Activated CD8-positive, alpha-beta T cell treated with anti-CD3 and anti-CD28 coated beads, Interleukin-2, amount 10 ng/mL, durations not matched to agents 7 days and 5 days (primary cell): ENCODE measurements at places on chromosomes 2 and 18. TPM values are rescaled to one million over a fixed set of nuclear protein-coding genes. Genes with fewer than 3 reads are reported as not detected.
A peak's percentile ranks its signal among the peaks of the same experiment; 100 is the strongest.

The FOXD4L1 gene
- 0.21 TPM for total RNA-seq

The HAT1 gene
- 75.5 TPM for total RNA-seq

The RUFY4 gene
- total RNA-seq: 0.81 TPM

The CDH2 gene
- 0.21 TPM for total RNA-seq

The ABCG5 gene
- total RNA-seq: not detected

GRCh38 chr18:24786027-24786426, 325.6 kb downstream of the HRH4 start:
- no peak for DNase-seq

- no peak for DNase-seq
These were observed 164.4 kb downstream of the TNS1 start for GRCh38 chr2:217838409-217838831.

DNA sequence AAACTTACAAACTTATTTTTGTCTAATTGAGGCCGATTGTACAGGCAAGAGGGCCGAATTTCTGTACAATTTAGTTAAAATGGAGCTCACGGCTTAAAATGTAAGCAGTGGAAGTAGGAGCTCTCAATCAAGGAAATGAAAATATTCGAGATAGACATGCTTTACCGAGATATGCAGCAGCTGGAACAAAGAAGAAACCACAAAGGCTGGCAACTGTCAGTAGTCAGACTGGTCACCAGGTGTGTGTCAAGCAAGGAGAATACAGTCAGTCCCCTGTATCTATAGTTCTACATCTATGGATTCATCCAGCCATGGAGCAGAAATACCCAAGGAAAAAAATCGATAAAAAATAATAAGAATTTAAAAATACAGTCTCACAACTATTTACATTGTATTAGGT, 122.6 kb downstream of the WDSUB1 start:
- no peak for DNase-seq

The C2orf66 gene
- 0.32 TPM for total RNA-seq

The MYCN gene
- total RNA-seq: not detected

The COLEC11 gene
- total RNA-seq: not detected

- peak; percentile 12 for DNase-seq
These were observed 395.6 kb upstream of the HS6ST1 start for GRCh38 chr2:128714285-128714684.

DNA sequence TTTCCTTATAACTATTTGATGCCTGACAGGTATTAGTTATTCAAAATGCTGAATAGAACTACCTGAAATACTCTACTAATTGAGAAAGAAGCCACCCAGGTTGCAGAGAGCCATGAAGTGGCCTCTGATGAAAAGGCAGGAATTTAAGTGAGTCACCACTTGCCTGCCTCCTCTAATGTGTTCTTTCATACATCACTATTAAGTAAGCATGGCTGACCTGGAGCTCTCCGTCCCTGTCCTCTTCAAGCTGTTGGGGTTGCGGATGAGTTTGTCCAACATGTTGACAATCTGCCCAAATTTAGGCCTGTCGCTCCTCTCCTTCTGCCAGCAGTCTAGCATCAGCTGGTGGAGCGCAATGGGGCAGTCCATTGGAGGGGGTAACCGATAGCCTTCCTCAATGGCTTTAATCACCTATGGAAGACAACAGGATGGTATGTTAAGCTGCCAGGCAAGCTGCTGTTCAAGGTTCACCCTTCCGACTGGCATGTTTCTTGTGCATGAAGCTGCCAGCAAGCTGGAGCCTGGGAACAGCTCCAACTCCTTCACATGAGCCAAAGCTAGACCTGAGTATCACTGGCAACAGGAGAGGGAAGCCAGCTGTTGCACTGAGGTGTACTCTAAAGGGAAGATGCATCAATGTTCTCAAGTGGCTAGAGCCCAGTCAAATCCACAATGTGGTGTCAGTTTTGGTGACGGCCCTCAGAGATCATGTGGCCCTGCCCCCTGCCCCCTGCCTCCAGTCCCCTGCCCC, 142.2 kb downstream of the EPHA4 start:
- DNase-seq: no peak

GRCh38 chr18:68548904-68549870, 165.7 kb downstream of the TMX3 start:
- no peak for DNase-seq

DNA sequence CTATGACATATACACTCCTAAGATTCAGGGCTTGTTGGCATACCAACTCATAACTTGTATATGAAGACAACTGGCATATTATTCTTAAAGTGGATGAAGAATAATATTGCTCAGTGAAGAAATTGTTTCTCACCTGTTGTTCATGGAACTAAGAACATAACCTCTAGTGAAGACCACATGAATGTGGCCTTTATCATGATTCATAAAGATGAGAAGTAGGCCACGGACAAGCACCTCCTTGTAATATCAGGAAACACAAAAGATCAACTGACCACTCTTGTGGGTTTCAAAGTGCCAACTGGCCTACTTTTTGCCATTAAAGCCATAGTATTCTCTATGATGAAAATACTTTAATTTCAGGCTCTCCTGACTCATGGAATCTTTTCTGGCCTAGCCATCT, 407.4 kb downstream of the GRB14 start:
- DNase-seq: no peak

DNA sequence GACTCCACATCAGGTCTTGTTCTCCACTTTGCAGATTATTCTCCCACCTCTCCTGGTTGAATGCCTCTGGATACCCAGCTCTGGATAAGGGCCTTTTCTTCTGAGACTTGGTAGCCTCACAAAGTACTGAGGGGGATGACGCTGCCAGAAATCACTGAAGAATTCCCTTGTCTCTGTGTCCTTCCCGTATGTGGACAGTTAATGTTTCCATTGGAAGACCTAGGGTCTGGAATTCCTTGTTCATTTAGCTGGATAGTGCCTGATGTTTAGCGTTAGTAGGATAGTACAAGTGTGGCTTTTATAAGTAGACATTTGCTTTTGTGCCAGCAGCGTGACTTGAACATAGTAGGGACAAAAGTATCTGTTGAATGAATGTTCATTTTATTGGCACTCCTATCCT, 76.9 kb downstream of the CLHC1 start:
- no peak for DNase-seq

DNA sequence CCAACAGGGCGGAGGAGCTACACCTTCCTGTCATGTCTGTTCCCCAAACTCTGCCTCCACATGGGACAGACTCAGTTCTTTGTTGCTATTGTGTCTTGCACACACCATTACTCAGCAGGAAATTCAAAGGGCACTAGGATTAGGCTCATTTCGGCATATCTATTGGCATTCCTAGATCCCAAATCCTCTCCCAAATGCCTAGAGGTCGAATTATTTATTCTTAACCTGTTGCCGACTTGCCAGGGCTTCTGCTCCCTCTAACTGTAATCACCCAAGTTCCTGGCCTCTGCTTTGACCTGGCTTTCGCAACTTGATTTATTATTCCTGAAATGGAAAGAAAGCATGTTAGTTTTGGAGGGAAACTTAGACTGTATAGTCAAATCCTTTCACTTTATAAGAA, 67.8 kb upstream of the ST6GAL2 start:
- no peak for DNase-seq

GRCh38 chr18:957829-958228, 53.2 kb downstream of the ADCYAP1 start:
- no peak for DNase-seq

DNA sequence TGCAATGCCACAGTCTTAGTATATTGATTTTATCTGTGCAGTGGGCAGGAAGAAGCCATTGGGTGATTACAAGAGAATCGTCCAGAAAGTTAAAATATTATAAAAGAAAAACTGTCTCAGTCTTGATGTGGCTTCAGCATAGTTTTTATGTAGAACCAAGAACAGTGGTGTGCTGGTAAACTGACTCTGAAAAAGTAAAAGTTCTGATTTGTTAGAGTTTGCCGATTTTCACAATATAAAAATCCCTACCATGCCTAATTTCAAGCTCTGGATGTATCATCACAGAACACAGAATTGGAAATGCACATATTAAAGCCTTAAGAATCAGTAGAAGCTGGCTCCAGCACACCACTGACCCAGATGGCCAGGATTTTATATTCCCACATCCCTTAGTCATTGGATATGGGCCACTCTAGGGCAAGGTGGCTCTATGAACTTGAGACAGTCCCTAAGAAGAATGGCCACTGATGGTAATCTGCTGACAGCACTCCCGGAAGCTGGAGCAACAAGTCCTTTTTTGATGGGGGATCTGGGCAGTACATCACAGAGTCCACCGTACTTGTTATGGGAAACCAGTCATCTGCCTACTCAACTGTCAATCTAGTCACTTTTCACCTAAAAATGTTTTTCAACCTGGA, 9.3 kb upstream of the PLEKHM3 start:
- no peak for DNase-seq

DNA sequence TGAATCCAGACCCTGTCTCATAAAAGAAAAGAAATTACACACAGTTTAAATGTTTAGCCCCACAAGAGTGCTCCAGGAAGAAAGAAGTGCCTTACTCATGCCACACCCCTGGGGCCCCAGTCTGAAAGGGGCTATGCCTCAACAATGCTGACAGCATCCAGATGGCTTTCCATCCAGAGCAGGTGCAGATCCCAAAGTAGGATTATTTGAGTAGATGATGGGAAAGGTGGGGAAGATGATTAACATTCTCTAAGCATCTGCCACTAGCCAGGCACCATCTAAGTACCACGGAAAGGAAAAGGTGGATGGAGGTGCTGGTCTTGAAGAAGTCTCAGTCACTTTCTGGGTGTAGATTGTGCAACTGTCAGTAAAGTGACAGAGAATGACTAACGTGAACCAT, 16.3 kb downstream of the DPYSL5 start:
- DNase-seq: no peak

The ARHGAP25 gene
- 68.2 TPM for total RNA-seq

DNA sequence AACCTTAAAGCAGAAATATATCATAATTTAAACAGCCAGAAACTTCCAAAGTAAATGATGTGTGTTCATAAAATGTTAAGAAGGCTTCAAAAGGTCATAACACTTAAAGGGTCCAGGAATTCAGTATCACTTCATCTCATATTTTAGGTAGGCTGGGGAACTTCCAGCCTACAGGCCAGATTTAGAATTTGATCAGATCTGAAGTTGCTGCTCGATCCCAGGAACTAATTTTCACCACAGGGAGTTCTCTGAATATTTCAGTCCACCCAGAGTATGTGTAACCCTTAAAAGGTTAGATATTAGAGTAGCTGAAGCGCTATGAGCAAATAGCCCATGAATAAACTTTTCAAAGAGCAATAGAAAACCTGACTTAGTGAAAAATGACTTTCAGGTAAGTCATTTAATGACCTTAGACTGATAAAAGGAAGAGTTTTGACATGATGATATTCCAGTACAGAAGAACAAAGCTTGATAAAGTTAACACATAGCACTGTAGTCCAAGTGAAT, 1.7 kb downstream of the WIPF1 start:
- peak; percentile 22 for DNase-seq

GRCh38 chr18:43692099-43692690, 414.9 kb upstream of the SYT4 start:
- DNase-seq: no peak

GRCh38 chr2:205051417-205051816, 506.1 kb downstream of the PARD3B start:
- DNase-seq: no peak

The UGT1A5 gene
- total RNA-seq: not detected

GRCh38 chr18:25256439-25256838, 95.5 kb downstream of the ZNF521 start:
- no peak for DNase-seq

The CPO gene
- not detected for total RNA-seq

DNA sequence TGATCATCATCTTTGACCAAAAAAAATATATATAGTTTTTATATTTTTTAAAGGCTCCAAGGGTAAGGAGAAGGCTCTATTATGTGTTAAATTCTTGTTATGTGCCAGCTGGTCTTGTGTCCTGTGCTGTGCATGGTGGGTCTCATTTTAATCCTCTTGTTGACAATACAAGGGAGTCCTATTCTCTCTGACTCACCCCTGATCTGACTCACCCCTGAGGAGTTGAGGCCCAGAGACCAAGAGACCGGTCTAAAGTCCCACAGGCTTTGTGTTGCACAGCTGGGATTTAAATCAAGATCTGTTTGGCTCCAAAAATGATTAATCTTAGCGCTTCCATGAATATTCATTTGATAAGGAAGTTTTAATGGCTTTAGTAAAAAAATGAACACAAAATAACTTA, 25.7 kb downstream of the MC2R start:
- no peak for DNase-seq

The DTNA gene
- total RNA-seq: not detected

DNA sequence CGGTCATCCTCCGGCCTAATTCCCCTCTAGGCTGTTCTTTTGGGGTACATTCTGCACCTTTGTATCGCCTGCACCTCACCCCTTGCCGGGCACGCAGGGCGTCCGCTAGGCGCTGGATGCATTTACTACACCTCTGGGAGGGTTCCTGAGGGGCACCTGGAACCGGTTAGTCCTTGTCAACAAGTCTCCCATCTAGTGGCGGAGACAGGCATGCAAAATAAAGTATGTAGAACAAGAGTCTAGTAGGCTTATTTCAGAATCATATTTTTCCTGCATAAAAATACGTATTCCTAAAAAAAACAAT, 705 bp upstream of the TEX261 start:
- peak; percentile 76 for DNase-seq

DNA sequence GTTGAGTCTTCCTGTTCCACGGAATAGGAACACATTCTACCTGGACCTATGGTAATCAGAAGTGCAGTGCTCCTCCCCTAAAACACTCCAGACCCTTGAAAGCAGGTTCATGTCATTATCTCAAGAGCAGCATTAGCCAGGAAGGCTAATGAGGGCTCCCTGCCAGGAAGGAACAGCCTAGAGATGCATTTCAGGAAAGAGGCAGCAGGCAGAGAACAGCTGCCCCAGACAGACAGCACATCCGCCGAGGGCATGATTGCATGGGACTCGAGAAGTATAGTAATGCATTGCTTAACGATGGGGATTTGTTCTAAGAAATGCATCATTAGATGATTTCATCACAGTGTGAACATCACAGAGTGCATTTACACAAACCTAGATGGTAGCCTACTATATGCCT, 171.5 kb downstream of the ALK start:
- DNase-seq: no peak

- peak; percentile 46 for DNase-seq
These were observed 48.1 kb downstream of the TMEM185B start for GRCh38 chr2:120174963-120175581.

DNA sequence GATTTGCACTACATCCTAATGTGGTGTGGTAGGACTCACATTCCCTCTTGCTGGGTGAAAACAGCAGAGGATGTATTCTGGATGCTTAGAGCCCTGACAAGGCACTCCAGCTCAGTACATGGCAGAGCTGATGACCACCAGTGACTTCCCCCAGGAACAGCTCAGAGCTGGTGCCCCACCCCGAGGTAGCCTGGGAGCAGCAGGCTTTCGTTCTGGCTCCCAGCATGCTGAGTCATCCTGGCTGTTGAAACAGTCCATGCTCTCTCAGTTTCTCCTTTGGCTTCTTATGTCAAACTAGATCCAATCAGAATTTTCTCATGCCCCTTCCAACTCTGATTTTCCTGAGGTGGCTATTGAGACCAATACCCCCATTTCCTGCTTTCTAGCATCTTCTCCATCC, 438.2 kb downstream of the NBAS start:
- no peak for DNase-seq
